Activated T-cell treated with anti-CD3 and anti-CD28 coated beads, Interleukin-2, amount 50 U/mL, for 1 hour (primary cell): ENCODE measurements at places on chromosomes 12 and 14.

GRCh38 chr12:87678453-87678852 is 350.7 kb downstream of the C12orf50 start:
- DNase-seq: no peak

DNA sequence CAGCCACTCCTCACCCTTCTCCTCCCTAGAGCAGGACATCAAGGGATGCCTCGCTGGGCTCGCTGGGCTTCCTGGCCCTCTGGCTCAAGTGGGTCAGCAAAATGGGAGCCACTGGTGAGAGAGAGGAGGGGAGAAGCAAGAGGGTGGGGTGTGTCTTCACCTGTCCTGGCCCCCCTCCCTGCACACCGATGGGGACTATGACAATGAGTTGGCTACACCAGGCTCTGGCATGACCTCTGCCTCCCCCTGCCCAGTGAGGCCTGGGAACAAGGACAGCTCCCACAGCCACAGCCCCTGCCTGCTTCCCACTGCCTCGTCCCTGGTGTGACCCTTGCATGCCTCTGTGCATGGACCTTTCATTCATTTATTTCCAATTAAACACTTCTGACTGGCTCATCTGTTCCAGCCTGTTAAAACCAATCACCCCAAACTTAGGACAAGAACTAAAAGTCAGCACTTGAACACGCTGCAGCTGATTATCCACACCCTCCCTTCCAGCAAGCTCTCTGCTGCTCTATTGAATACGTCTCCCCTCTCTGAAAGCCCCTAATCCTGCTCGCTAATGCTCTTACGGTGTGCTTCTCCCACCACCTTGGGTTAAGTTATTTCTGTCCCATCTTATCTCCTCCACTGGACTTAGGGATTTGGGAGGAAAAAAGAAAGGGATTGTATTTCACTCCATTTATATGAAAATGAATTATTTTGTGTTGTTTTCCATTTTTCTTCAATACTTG is 5.8 kb upstream of the PPP2R5C start:
- no peak for DNase-seq

DNA sequence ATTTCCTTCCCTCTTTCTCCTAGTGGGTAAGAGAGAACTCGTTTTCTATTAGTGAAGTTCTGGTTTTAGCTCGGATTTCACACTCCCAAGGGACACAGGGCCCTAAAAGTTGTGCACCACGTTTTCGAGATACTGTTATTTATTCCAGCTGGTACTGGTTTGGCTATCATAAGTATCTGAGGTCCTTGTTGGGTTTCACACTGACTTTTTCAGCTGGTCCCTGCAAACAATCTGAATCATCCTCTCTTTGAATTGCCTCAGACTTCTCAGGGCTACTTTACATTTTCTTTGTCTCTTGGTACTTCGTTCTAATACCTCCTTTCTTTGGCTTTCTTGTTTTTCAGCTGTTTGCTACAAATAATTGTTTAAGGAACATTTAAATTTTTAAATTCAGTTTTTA is 75.7 kb downstream of the SCN8A start:
- DNase-seq: no peak

- DNase-seq: no peak
These were observed 27.7 kb upstream of the PLEKHG3 start for GRCh38 chr14:64676410-64677008.

GRCh38 chr12:106715582-106715981 is 58.9 kb upstream of the RIC8B start:
- DNase-seq: no peak

GRCh38 chr12:109818905-109819500 is 14.2 kb downstream of the TRPV4 start:
- no peak for DNase-seq

- no peak for DNase-seq
These were observed 135.3 kb downstream of the SMOC1 start for GRCh38 chr14:70014406-70015095.

DNA sequence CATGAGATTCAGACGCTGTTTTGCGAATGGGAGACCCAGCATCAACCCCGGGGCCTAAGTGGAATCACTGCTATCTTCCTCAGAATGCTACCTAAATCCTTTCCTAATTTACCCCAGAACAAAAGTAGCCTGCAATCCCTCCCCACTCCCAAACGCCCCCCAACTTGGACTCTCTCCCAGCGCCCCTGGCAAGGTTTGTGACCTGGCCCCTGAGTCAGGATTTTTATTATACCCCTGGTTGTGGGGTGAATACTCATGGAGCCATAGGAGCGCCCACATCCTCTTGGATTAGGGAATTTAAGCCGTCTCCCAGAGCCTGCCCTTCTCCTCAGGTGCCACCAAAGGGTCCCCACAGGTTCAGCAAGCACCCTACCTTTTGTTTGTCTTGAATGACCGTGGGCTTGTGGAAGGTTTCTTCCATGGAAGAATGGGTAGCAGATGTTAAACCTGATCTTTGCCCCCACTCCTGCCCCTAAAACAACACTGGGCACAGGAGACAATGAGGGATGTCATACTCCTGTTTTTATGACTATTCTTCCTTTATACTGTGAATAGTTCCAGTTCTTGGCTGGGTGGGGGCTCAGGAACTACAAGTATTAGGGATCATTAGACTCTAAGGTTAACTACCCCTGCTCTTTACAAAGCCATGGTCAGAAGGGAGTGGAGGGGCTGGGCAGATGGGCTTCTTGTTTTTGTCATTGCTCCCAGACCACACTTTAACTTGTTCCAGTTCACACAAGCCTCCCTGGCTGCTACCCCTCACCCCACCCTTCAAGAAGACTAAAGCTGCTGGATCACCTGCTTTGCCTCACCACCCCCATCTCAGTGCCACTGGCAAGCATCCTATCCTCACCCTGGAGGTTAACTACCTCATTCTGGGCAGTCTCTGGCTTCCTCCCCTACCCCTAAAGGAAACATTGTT is 630 bp downstream of the MYL6B start:
- no peak for DNase-seq
